ENCODE measurements at places on chromosomes 6 and 20. TPM values are rescaled to one million over a fixed set of nuclear protein-coding genes. Genes with fewer than 3 reads are reported as not detected.

- no peak for DNase-seq
These were observed 119.4 kb downstream of the ZFAND3 start for GRCh38 chr6:37938909-37939308.

GRCh38 chr6:121330516-121330915 is 3.8 kb downstream of the TBC1D32 start:
- DNase-seq = no peak

Gene RAET1L
- not detected for total RNA-seq

DNA sequence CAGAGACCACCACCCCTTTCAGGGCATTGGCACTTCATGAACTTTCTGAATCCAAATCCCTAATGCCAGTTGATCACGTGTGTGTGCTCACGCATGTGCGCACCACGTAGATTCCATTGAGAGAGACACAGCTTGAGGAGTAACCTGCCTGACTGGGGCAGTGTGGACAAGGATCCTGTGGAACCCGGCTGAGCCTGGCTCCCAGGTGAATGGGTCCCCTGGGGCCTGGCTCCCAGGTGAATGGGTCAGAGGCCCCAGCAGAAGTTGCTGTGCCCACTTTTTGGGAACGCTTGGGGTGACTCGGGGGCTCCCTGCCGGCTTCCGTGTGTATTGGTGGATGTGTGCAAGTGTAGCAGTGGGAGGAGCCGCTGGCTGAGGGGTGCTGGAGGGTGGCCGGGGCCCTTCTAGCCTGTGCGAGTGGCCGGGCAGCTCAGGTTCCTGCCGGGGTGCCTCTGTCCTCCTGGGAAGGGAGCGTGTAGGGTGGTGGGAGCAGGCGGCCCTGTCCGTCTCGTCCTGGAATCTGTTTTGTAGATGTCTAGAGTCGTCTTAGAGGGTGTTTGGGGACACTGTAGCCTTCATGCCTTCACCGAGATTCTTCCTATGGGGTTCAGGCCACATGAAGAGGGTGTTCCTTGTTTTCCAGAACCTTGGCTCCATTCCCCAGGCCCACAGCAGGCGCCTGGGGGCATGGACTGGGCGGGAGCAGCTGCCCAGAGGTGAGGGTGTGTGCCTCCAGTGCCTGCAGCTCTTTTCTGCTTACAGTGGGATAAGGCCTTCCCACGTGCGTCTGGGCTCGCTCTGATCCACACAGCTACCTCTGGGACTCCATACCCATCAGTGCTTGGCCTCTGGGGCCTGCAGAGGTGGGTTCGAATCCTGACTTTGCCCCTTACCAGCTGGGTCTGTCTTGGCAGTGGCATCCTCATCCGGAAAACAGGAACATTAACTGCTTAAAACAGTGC is 3.2 kb downstream of the RBM38 start:
- no peak for DNase-seq

GRCh38 chr20:58260006-58260405 is 31.6 kb upstream of the ANKRD60 start:
- DNase-seq = no peak

Gene ANGPT4
- not detected for total RNA-seq

- no peak for DNase-seq
These were observed 423.8 kb upstream of the ID4 start for GRCh38 chr6:19413323-19413722.

Gene LY86
- total RNA-seq = 2.0 TPM

DNA sequence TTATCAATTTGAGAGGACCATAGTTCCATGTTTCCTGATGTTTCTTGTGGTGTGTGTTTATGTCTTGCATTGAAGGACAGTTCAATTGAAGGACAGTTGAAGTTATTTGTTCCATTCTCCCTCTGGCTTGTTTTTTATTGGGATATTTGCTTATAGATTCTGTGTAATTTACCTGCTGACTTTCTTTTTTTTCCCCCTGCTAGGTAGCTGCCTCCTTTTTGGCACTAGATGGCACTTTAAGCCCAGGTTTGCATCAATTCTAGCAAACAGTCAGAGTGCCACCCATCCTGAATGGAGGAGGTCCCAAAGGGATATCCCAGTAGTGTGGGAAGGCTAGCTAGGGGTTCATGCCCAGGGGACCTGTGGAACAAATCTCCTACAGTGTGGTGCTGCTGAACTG is 78.1 kb downstream of the CFAP61 start:
- no peak for DNase-seq

DNA sequence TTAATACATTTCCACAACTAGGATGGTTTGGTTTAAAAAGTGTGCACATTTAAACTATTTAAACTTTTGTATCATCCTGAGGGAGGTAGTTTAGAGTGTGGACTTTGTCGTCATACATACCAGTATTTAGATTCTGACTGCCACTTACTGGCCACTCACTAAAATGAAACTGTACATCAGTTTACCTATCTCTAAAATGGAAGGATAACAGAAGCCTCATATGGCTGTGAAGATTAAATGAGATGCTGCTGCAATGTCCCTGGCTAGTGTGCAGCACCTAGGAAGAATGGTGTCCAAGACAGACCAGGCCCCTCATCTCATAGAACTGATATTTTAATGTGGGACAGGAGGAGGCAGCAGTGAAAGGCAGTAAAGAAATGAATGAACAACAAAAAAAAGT is 12.0 kb upstream of the PKIG start:
- DNase-seq = no peak

- DNase-seq = no peak
These were observed 110.4 kb downstream of the ADGRG6 start for GRCh38 chr6:142412241-142412640.

DNA sequence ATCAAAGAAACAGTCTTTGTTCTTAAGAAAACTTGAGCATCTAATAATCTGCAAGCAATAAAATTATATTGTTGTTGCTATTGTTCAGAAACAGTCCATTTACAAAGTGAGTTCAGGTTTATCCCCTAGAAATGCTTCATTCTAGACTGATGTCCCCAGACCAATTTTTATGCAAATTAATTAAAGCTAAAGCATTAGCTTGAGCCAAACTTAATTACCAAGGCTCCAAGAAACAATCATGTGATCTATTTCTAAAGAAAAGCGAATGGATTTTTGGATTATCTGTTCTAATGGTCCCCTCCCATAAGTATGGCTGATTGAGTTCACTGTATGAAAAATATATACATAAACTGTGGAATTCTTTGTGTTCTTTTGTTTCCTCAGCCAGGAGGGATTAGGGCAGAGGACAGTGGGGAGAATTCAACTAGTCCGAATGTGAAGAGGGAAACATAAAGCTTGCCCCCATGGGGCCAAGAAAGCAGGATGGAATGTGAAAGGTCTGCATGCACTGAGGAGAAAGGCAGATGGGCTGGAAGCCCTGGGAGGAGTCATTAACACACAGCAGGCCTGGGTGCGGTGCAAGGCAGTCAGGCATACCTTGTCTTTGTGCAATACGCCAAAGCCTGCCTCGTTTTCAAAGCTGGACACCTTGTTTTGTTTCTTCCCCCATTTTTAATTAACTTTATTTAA is 597.1 kb downstream of the KIF16B start:
- no peak for DNase-seq

DNA sequence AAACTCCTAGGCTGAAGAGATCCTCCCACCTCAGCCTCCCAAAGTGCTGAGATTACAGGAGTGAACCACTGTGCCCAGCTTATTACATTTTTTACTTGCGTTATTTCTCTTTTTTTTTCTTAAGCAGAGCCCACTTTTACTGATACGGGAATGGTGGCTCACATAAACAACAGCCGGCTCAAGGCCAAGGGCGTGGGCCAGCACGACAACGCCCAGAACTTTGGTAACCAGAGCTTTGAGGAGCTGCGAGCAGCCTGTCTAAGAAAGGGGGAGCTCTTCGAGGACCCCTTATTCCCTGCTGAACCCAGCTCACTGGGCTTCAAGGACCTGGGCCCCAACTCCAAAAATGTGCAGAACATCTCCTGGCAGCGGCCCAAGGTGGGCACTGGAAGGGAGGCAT is 10.5 kb downstream of the CAPN11 start:
- no peak for DNase-seq
